Stimulated activated CD4-positive, alpha-beta T cell treated with anti-CD3 and anti-CD28 coated beads, Interleukin-1b, Interleukin-23, amount 100 ng/mL, for 1 hour (primary cell): ENCODE measurements at places on chromosomes 7 and 10.

- DNase-seq = no peak
Measured at GRCh38 chr10:83075016-83075814, 1064.1 kb upstream of the GHITM start.

- DNase-seq = no peak
Measured at GRCh38 chr7:24949884-24950283, 30.1 kb downstream of the OSBPL3 start.

DNA sequence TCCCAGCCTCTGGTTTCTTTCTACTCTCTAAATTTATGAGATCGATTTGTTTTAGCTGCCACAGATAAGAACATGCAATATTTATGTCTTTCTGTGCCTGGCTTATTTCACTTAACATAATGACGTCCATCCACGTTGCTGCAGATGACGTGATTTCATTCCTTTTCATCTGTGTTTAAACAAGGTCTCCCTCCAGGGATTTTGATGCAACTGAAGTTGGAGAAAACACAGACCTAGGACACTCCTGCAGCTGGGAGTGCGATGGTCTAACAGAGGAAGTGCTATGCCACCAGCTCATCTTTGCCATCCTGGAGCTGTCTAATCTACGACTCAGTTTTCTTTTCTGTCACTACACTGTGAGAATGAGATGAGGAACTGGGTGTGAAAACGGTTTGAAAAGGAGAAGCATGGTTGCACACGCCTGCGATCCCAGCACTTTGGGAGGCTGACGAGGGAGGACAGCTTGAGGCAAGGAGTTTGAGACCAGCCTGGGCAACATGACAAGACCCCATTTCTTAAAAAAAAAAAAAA, 1.5 kb upstream of the KCTD7 start:
- no peak for DNase-seq

- no peak for DNase-seq
Measured at GRCh38 chr10:80188713-80189112, 16.6 kb downstream of the ANXA11 start.

DNA sequence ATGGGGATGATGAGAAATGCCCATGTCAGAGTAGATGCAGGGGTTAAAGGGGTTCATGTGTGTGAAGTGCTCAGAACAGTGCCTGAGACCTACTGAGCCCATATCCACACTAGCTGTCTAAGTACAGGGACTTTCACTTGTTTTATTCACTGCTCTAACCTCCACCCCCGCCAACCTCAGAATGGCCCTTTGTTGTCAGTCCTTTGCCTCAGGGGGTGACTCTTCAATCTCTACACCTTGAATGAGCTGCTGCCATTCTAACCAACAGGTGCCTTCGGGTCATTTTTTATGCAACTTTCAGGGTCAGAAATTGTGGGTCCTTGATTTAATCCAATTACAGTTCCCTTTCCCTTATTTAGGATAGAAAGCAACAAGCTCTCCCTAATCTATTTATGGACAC, 26.2 kb downstream of the VSTM4 start:
- no peak for DNase-seq

- no peak for DNase-seq
Measured at GRCh38 chr7:41222746-41223145, 480.1 kb downstream of the INHBA start.

- no peak for DNase-seq
Measured at GRCh38 chr7:15571301-15571878, 9.6 kb upstream of the AGMO start.

- no peak for DNase-seq
Measured at GRCh38 chr10:84659027-84659426, 330.6 kb downstream of the CCSER2 start.

DNA sequence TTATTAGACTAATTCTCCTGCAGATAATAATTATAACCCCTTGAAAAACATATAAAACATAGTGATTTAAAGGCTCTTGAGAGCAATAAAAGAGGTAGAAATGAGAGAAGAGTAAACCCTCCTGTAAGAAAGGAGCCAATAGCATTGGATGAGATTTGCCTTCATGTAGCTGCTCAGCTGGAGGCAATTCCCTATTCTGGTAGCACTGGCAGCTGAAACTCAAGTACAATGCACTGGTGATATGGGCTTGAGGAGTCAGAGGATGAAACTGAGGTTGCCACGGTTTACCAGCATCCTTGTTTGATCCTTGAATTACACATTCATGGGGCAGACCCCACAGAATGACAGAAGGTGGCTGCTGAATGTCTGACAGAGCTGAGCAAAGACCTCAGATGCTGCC, 76.4 kb downstream of the CTTNBP2 start:
- no peak for DNase-seq

- DNase-seq = no peak
Measured at GRCh38 chr7:2732959-2733584, 45.1 kb downstream of the AMZ1 start.

GRCh38 chr10:107103174-107104025, 61.1 kb downstream of the SORCS1 start:
- DNase-seq = no peak

GRCh38 chr10:131424053-131424452, 112.5 kb upstream of the TCERG1L start:
- DNase-seq = no peak

GRCh38 chr7:27088002-27088922, 7.5 kb downstream of the HOXA1 start:
- DNase-seq = no peak

GRCh38 chr7:112103246-112103645, 103.0 kb downstream of the DOCK4 start:
- DNase-seq = no peak

DNA sequence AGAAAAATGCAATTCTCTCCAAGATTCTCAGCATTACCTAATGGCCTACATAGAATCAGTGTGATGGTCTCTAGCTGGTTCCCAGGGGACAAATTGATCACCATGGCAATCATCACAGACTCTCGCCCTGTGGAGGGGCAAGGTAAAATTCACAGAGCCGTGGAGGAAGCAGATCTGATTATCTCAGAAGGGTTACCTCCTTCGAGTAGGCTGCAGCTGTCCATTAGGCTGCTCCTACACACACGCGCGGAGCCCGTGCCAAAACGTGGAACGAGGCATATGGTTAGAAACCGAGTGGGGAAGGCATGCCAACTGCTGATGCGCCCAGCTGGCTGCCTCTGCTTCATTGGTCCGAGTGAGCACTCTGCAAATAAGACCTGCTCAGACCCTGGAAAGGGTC, 52.8 kb upstream of the PTER start:
- no peak for DNase-seq

DNA sequence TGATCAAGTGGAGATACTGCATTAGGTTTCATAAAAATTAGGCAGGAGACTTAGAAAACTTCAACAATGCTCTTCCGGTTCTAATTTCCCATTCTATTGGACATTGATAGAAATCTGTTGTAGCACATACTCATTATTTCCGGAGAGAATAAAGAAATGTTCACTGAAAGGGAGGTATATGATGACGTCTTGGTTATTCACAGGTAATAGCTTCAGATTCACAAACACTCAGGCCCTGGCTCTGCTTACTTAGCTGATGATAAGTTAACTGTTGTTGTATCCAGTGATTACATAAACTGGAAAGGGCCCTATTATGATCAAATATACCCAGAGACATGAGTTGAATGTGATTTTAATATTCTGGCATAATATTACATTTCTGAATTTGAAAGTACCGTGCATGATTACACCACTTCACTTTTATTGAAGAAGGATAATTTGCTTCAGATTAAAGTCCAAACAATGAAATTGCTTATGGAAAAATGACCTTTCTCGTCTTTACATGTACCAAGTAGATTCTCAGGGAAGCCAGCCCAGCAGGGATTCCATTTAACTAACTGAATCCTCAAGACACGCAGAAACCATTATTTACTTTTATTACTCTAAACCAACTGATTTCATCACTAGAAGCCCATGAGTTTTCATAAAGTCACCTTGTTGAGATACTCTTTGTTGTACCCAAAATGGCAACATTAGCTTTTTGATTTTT, 288.0 kb upstream of the PITRM1 start:
- DNase-seq = no peak

- DNase-seq = no peak
Measured at GRCh38 chr7:134892963-134893362, 93.3 kb upstream of the AGBL3 start.

- no peak for DNase-seq
Measured at GRCh38 chr7:22565315-22565811, 65.4 kb upstream of the STEAP1B start.
